ENCODE measurements at places on chromosomes 3 and 15.
A peak's percentile ranks its signal among the peaks of the same experiment; 100 is the strongest.

DNA sequence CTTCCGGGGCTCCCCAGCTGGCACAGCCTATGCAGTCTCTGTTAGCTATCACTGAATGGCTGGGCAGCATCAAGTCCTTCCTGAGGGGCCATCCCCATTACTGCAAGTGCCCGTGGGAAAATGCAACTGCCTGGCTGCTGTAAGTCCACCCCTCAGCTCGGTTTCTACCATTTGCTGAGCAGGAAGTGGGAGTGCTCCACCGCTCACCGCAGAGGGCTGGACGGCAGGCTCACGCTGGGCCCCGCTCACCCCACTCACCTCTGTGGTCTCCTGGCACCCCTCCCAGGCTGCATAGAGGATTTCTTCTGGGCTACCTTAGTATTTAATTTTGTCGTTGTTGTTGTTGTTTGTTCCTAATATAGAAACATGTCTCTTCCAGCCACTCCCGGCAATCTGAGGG, 270.2 kb downstream of the PLCL2 start:
- DNase-seq, result no peak

DNA sequence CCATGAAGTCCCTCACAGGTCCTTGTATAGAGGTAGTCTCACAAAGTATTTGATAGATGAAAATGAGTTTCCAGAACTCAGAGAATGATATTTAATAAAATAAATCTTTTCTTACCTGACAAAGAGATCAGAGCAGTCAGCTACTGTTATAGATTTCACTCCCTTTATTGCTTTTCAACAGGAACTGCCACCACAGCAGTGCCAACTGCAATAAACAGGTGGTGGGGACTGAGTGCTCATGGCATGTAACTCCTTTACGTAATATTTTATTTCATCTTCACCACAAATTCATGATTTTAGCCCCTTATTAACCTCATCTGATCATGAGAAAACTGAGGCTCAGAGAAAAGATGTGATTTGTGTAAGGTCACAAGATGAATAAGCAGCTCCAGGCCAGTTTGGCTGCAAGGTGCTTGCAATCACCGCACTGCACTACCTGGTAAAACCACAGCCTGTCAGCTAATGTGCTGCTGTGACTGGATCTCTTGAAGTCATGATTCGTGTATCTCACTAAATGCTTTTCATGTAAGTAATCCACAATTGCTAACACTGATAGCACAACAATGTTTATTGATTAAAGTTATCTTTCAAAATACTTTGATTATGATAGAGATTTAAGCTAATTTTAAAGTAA, 78.8 kb downstream of the WNT5A start:
- no peak for DNase-seq

DNA sequence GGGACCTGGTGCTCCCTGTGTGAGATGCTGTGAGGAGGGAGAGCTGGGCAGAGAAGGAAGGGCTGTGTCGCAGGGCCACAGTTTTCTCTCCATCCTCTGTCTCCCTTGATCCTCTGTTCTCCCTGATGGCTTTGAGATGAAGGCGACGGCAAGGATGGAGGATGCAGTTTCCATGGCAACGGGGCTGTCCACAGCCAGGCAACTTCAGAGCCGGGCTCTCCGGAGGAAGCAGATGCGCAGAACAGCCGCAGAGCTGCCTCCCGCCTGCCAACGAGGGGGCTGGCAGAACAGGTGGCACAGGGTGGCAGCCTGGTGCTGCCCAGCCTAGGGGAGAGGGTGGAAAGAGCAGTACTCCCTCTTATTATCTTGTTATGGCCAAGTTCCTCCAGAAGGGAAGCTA, 9.9 kb upstream of the GRM2 start:
- no peak for DNase-seq

- DNase-seq, result no peak
Measured at GRCh38 chr3:143207338-143207961, 87.9 kb downstream of the CHST2 start.

DNA sequence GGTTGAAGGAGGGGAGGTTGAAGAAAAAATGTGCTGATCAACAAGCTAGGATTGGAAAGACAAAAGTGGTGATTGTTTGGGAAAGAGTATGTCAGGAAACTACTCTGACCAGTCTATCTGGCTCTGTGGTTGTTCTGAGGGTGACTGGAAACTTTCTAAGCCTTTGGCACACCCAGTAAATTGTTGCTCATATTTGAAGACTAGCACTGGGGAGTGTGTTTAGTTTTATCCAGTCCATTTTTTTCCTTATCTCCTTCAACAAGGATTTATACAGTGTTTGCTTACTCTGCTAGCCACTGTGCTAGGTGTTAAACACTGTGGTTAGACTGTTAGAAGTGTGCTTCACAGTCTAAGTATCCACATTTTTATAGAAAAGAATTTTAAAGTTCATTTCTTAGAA, 28.8 kb downstream of the PPM1L start:
- no peak for DNase-seq

- no peak for DNase-seq
Measured at GRCh38 chr15:74193299-74193718, 9.3 kb downstream of the STRA6 start.

- peak; percentile 80 for DNase-seq
Measured at GRCh38 chr15:52295421-52296001, at the start of gene MYO5C. Gene MYO5C, minus strand, starts transcription at chr15:52295804. Its CDS starts 168 bp downstream, at chr15:52295636.

GRCh38 chr3:171385086-171385485, 75.1 kb downstream of the TNIK start:
- DNase-seq, result no peak

GRCh38 chr3:49900491-49901153, 3.1 kb downstream of the MST1R start:
- DNase-seq, result no peak

DNA sequence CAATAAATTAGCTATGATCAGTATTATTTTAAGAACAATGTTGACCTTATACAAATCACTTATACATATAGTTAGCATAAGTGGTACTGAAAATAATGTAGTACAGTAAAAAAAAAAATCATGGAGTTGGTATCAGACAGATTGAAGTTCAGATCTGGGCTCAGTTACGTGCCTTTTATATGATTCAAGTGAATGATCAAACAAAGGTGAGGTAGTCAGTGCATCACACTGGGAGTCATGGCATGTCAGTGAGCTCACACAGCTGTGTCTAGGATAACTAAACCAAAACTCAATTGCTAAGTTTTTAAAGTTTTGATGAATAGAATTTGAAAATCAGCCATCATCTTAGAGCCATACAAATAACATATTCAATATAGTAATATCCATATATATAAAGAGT, 11.2 kb upstream of the CCR8 start:
- no peak for DNase-seq

DNA sequence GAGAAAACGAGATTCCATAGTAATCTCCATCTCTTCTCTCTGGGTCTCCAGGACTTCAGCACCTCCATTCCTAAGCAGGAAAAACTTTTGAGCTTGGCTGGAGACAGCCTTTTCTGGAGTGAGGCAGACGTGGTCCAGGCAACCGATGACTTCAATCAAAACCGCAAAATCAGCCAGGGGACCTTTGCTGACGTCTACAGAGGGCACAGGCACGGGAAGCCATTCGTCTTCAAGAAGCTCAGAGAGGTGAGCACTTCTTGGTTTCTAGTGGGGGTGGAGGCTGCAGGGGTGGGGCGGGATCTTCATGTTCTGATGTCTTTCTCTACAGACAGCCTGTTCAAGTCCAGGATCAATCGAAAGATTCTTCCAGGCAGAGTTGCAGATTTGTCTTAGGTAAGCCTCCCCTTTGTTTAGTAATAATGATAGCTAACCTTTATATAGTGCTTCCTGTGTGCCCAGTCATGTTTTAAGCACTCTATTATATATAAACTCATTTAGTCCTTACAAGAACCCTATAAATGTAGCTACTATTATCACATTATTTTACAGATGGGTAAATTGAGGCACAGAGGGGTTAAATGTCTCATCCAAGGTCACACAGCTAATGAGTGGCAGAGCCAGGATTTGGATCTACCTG, 35.0 kb upstream of the TATDN2 start:
- no peak for DNase-seq

- DNase-seq, result no peak
Measured at GRCh38 chr15:55279746-55280351, 9.8 kb downstream of the RAB27A start.

DNA sequence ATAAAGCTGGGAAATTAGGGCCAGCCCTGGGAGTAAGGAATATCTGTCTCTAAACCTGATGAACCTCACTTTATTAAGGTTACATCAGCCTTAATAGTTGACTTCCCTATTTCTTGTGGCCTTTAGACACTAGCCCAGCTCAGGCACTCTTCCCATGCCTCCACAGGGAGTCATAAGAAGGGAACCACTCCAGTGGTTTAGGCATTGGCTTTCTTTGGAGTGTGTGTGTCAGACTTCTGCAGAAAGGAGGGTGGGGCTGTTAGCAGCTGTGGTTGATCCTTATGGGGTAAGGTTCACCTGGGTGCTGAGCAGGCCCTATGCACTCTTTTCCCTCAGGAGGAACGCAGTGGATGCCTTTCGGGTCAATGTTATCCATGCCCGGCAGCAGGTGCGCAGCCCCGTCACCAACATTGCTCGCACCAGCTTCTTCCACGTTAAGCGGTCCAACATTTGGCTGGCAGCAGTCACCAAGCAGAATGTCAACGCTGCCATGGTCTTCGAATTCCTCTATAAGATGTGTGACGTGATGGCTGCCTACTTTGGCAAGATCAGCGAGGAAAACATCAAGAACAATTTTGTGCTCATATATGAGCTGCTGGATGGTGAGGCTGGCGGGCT, 4.0 kb downstream of the AP2M1 start:
- DNase-seq, result no peak

- no peak for DNase-seq
Measured at GRCh38 chr3:177589911-177590381, 392.7 kb upstream of the TBL1XR1 start.

- DNase-seq, result no peak
Measured at GRCh38 chr3:140545756-140546155, 132.1 kb upstream of the TRIM42 start.

GRCh38 chr3:15803921-15804320, 6.1 kb upstream of the ANKRD28 start:
- no peak for DNase-seq

Data from HuH-7.5 (cell line).